Fibroblast of lung (primary cell): ENCODE measurements at places on chromosomes 6 and 20. TPM values are rescaled to one million over a fixed set of nuclear protein-coding genes. Genes with fewer than 3 reads are reported as not detected.
A peak's percentile ranks its signal among the peaks of the same experiment; 100 is the strongest.

DNA sequence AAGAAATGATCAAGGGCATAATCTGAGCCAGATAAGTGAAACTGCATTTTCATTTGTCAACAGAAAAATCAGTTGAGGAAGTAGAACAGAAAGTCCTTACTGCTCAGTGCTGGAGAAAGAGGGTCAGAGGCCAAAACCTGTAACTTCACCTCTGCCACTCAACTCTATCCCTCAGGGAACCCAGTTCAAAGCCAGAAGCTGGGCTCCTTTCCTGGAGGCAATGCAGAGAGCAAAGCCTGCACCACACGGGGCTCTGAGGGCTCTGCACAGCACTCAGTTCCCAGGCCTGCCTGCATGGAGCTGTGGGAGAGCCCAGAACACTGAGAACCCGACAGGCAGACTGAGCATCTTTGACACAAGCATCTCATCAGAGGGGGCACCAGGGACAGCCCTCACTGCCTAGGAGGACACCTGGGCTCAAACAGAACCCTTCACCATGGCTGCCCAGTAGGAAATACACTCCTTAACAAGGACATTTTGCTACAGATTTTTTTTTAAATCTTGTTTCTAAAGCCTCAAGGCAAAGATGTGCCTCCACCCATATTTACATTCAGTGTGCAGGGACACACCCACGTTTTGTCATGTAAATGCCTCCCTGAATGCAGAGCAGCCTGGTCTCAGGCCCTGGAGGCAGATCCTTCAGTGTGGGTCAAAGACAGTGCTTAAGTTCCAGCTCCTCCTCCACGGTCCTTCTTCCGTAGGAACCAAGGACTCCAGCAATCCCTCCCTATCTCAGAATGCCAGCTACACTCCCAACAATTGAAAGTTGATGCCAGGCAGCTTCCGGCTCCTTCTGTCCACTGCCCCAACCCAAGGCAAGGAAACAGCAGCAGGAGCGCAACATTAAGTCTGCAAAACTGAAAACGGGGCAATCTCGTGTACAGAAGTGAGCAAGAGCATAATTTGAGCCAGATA lies 6.6 kb downstream of the RNASET2 start:
- DNase-seq = no peak
- H3K4me3 ChIP-seq = no peak overlapping the region
- no peaks in the 10 kb centered on the region for H3K4me1 ChIP-seq

GRCh38 chr6:113292646-113293422 lies 564.3 kb upstream of the MARCKS start:
- H3K27ac ChIP-seq = no peak overlapping the region
- no peaks in the 10 kb centered on the region for H3K36me3 ChIP-seq
- no peak overlapping the region for H3K4me3 ChIP-seq
- no peaks in the 10 kb centered on the region for H3K27me3 ChIP-seq
- no peak for DNase-seq

DNA sequence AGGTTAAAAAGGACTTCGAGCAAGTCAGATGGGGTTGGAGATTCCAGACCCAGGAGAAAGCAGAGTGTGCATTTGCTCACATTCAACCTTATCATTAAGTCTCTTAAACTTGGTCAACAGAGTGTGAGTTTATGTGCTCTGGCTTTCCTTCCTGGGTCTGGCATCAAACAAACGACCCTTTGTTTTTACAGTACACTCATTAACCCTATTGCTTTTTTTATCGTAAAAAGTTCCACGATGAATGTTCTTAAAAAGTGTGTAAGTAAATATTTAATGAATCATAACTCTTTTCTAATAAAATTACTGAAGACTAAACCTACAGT lies 2.5 kb downstream of the FYN start:
- H3K27me3 ChIP-seq = no peaks in the 10 kb centered on the region
- no peak for DNase-seq
- no peak overlapping the region for H3K27ac ChIP-seq
- peak overlapping the region; percentile 87 for H3K4me3 ChIP-seq
- H3K36me3 ChIP-seq = no peaks in the 10 kb centered on the region

- no peaks in the 10 kb centered on the region for H3K27me3 ChIP-seq
- DNase-seq = no peak
- H3K27ac ChIP-seq = no peak overlapping the region
- no peaks in the 10 kb centered on the region for H3K4me1 ChIP-seq
Observed at GRCh38 chr6:36455486-36456027, 12.8 kb downstream of the KCTD20 start.

DNA sequence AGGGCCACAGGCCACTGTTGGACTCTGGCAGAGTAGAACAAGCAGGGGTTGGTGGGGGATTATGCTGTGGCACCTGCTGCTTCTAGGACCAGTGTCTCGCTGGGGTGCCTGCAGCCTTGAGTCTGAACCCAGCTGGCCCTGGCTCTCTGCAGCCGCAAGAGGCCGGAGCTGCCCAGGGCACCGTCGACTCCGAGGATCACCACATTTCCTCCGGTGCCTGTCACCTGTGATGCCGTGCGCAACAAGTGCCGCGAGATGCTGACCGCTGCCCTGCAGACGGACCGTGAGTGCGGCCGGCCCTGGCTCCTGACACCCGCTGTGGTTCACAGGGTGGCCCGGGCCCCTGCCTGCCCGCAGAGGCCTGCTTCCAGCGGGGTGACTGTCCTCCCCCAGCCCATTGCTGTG lies 6.2 kb downstream of the TCEA2 start:
- no peak overlapping the region for H3K27ac ChIP-seq
- peaks cover 14% of the 10 kb centered on the region for H3K4me1 ChIP-seq
- no peak for DNase-seq
- no peaks in the 10 kb centered on the region for H3K27me3 ChIP-seq

GRCh38 chr6:24484657-24485323 lies 4.6 kb downstream of the GPLD1 start:
- no peaks in the 10 kb centered on the region for H3K36me3 ChIP-seq
- no peaks in the 10 kb centered on the region for H3K4me1 ChIP-seq
- DNase-seq = no peak
- no peak overlapping the region for H3K4me3 ChIP-seq

DNA sequence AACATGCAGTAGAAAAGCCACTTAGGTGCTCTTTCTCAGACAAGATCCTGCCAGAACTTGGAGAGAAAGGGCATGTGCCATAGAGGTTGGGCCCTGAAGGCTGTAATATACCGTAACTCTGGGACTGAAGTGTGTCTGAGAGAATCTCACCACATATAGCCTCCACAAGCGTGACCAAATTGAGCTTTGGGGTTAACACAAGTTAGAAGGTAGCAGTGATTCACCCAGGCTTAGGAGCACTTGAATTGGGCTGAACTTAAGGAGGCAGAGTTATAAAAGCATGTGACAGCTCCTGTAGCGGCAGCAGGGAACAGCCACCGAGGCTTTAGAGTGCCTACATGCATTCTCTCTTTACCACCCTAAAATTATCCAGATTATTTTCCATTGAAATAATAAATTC lies 361.6 kb downstream of the PHF3 start:
- no peak for DNase-seq
- no peaks in the 10 kb centered on the region for H3K27me3 ChIP-seq
- no peaks in the 10 kb centered on the region for H3K36me3 ChIP-seq
- H3K4me3 ChIP-seq = no peak overlapping the region
- no peak overlapping the region for H3K27ac ChIP-seq

DNA sequence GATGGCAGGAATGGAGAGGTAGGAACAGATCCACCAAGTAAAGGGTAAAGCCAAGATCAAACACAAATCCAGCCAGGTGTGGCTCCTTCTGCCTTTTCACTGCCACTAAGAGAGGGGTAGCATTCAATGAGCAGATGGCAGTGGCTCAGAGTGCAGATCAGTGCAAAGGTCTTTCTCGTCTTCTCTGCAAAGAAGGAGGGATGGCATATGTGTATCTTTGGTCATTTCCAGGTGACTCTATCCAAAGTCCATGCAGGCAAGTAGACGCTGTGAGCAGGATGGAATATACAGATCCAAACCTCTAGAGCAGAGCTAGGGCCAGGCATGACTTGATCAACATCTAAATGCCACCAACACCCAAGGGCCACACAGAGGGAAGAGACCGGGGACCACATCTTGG lies 6.9 kb downstream of the BANF2 start:
- no peak for DNase-seq
- no peak overlapping the region for H3K4me3 ChIP-seq
- no peaks in the 10 kb centered on the region for H3K27me3 ChIP-seq
- H3K27ac ChIP-seq = no peak overlapping the region
- no peaks in the 10 kb centered on the region for H3K36me3 ChIP-seq
- no peaks in the 10 kb centered on the region for H3K4me1 ChIP-seq

CALHM4 gene
- total RNA-seq = not detected in 2 replicates

C6orf47 gene
- total RNA-seq = 20.6 and 26.2 TPM in 2 replicates

DNA sequence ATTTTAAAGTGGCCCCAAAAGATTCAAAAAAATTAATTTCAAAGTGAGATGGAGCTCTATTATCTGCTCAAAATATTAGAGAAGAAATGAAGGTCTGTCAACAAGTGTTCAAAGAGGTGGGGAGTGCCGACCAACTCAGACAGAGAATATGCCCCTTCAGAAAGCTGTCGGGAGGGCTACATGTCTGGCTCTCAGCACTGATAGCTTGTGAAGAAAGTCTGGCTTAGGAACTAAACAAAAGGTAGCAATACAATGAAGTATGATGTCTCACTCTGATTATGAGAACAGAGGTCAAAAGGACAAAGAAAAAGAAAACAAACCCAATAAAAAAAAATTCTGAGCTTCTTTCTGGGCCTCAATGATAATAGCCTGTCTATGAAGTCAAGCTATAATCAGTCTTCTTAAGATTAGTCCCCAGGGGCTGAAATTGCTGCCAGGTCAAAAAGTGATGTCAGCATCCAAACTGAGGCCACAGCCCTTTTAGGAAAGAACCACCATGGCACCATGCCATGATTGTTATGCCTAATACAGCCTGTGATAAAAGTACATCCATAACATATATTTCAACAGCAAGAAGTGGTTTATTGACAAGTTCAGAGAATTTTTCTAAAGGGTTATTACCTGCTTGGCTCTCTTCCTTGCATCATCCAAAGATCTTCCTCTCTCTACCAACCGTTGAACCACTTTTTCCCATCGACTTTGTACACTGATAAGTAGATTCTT lies 150.9 kb downstream of the DST start:
- H3K4me1 ChIP-seq = peaks cover 4% of the 10 kb centered on the region
- H3K36me3 ChIP-seq = peaks cover 3% of the 10 kb centered on the region
- no peak overlapping the region for H3K27ac ChIP-seq
- DNase-seq = peak; percentile 39
- no peaks in the 10 kb centered on the region for H3K27me3 ChIP-seq
- no peak overlapping the region for H3K4me3 ChIP-seq

TINAG gene
- not detected in 2 replicates for total RNA-seq

GRCh38 chr6:111842271-111842822 lies 30.9 kb downstream of the FYN start:
- H3K4me1 ChIP-seq = peaks cover 6% of the 10 kb centered on the region
- no peaks in the 10 kb centered on the region for H3K36me3 ChIP-seq
- H3K27me3 ChIP-seq = no peaks in the 10 kb centered on the region
- H3K27ac ChIP-seq = peak overlapping the region; percentile 43

DNA sequence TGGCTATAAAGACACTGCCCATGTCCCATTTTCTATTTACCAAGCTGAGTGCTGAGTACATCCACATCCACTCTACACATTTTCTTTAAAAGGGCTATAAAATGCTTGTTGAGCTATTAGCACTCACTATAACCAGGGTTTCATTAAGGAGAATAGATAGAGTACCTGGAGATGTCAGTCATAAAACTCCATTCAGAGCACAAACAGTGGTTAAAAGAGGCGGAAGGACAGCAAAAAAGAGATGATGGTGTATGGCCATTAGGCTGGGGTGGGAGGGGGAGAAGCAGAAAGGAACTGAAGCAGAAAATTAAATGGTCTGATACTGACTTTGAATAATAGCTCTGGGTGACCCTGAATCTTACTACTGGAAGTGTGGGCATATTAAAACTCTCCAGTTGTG lies 609.9 kb upstream of the MAP3K7 start:
- H3K27ac ChIP-seq = no peak overlapping the region
- H3K4me3 ChIP-seq = no peak overlapping the region
- H3K27me3 ChIP-seq = no peaks in the 10 kb centered on the region
- H3K36me3 ChIP-seq = no peaks in the 10 kb centered on the region
- no peaks in the 10 kb centered on the region for H3K4me1 ChIP-seq

- peaks cover 13% of the 10 kb centered on the region for H3K4me1 ChIP-seq
- H3K27ac ChIP-seq = peak overlapping the region; percentile 58
- no peaks in the 10 kb centered on the region for H3K27me3 ChIP-seq
Observed at GRCh38 chr6:106084106-106084988, 1.8 kb upstream of the PRDM1 start.

DNA sequence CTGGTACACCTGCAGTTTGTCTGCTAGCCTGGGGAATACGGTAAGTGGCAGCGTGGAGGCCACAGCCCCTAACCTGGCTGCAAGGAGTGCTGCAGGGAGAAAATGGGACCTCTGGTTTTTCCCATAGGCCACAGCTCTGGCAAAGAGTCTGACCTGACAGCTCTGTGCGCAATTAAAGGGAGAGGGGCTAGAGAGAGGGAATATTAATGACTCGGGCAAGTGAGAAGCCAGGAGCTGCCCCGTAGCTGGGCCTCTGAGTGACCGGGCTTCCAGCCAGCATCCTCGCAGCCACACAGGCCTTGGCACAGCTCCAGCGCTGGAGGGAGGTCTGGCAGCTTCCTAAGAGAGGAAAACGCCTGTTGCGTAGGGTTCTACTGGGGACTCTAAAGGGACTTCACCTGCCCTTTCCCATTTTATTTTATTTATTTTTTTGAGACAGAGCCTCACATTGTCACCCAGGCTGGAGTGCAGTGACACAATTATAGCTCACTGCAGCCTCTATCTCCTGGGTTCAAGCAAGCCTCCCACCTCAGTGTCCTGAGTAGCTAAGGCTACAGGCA lies 18.2 kb upstream of the OCSTAMP start:
- no peak overlapping the region for H3K27ac ChIP-seq
- H3K4me1 ChIP-seq = no peaks in the 10 kb centered on the region
- no peak overlapping the region for H3K4me3 ChIP-seq
- H3K36me3 ChIP-seq = no peaks in the 10 kb centered on the region
- no peaks in the 10 kb centered on the region for H3K27me3 ChIP-seq

GRCh38 chr6:170438861-170439260 lies 114.2 kb downstream of the PSMB1 start:
- no peak overlapping the region for H3K4me3 ChIP-seq
- DNase-seq = no peak
- peak overlapping the region; percentile 18 for H3K27ac ChIP-seq
- H3K27me3 ChIP-seq = no peaks in the 10 kb centered on the region
- H3K36me3 ChIP-seq = no peaks in the 10 kb centered on the region
- H3K4me1 ChIP-seq = peaks cover 22% of the 10 kb centered on the region

DNA sequence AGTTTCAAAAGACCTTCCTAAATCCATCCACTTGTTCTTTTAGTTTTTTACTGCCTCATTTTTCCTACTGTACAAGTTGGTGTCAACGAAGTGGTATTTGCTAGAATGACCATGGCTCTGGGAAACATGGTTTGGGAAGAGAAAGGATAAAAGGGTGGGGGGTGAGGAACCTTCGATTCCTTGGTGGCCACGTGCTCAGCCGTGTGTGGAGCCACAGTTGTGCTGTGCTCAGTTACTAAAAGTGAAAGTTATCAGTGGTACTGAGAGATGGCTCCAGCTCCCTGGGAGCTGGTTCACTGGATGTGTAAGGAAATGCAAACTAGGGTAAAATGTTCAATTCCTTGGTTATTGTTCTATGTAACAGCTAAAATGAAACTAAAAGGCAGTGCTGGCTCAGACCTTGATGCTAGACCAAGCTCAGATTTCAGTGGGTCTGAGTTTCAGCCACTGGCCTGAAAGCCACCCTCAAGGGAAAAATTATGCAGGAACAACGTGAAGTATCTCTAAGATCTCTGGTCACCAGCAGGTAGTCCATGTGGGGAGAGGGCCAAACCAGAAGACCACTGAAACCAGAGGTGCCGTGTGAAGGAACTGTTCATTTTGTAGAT lies 7.4 kb upstream of the SLC22A2 start:
- H3K27ac ChIP-seq = no peak overlapping the region
- no peaks in the 10 kb centered on the region for H3K36me3 ChIP-seq
- no peak for DNase-seq

GRCh38 chr20:37055276-37055675 lies 40.5 kb downstream of the RBL1 start:
- H3K27ac ChIP-seq = no peak overlapping the region
- DNase-seq = no peak
- no peaks in the 10 kb centered on the region for H3K27me3 ChIP-seq
- peaks cover 2% of the 10 kb centered on the region for H3K36me3 ChIP-seq
- H3K4me1 ChIP-seq = no peaks in the 10 kb centered on the region

DNAH8 gene
- under 0.01 TPM in 2 replicates for total RNA-seq
